ENCODE measurements at places on chromosomes 5 and 9.

GRCh38 chr5:53537711-53538110 lies 22.7 kb upstream of the NDUFS4 start:
- peak; percentile 9 for DNase-seq

- no peak for DNase-seq
Measured at GRCh38 chr9:72687331-72687730, 165.9 kb downstream of the TMC1 start.

GRCh38 chr5:54540286-54540685 lies 22.7 kb downstream of the SNX18 start:
- DNase-seq: no peak

GRCh38 chr9:86099701-86100364 lies 475 bp upstream of the GOLM1 start:
- peak; percentile 66 for DNase-seq

GRCh38 chr9:120914396-120914795 lies 12.2 kb downstream of the TRAF1 start:
- no peak for DNase-seq

DNA sequence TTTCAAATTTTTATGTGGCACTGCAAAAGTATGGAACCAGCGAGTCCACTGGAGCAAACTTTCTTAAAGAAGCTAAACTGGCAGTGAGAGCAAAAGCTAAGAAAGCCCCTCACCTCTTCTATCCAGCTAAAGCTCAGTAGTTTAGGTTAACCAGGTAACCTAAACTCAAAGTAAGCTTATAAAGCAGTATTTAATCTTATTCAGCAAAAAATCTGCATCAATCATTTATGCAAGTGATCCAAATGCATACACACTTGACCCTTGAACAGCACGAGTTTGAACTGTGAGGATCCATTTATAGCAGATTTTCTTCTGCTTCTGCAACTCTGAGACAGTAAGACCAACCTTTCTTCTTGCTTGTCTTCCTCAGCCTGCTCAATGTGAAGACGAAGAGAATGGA lies 363.8 kb upstream of the CDH18 start:
- no peak for DNase-seq
